ENCODE measurements at places on chromosomes 1 and 21. TPM values are rescaled to one million over a fixed set of nuclear protein-coding genes. Genes with fewer than 3 reads are reported as not detected.

The TLCD4 gene
- 0.11 TPM for polyA plus RNA-seq

The CDKN2C gene
- polyA plus RNA-seq, result 12.8 TPM

The ATP13A2 gene
- 76.2 TPM for polyA plus RNA-seq

The WNT9A gene
- 5.9 TPM for polyA plus RNA-seq

The SLC25A34 gene
- polyA plus RNA-seq, result 0.90 TPM

DNA sequence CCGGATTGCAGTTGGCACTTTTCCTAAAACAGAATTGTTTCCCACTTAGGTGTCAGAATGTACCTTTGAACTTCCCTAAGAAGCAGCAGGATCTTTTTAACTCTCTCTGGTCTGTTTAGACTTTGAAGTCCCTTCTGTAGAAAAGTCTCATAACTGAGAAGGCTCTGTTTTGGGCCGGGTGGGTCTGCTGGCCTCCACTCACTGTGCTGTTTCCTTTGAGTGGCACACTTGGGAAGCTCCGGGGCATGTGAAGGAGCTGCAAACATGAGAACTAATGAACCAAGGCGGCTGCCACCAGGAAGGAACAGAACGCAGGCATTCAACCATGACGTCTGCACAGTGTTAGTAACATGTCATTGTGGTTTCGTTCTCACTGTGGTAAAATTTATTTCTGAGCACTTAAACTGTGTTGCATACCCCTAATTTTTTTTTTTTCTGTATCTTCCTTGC, 19.5 kb upstream of the NCMAP start:
- DNase-seq, result no peak
- no peaks in the 10 kb centered on the region for H3K36me3 ChIP-seq
- H3K27me3 ChIP-seq, result no peaks in the 10 kb centered on the region
- H3K27ac ChIP-seq, result no peak overlapping the region
- H3K4me3 ChIP-seq, result no peak overlapping the region
- peaks cover 3% of the 10 kb centered on the region for H3K4me1 ChIP-seq

Data from endothelial cell of umbilical vein (primary cell).